ENCODE measurements at places on chromosomes 1 and 21.

- DNase-seq, result peak; percentile 65
Observed at GRCh38 chr21:17334484-17334883, 178.4 kb upstream of the CXADR start.

- DNase-seq, result no peak
Observed at GRCh38 chr1:230827081-230827681, 41.1 kb downstream of the C1orf198 start.

DNA sequence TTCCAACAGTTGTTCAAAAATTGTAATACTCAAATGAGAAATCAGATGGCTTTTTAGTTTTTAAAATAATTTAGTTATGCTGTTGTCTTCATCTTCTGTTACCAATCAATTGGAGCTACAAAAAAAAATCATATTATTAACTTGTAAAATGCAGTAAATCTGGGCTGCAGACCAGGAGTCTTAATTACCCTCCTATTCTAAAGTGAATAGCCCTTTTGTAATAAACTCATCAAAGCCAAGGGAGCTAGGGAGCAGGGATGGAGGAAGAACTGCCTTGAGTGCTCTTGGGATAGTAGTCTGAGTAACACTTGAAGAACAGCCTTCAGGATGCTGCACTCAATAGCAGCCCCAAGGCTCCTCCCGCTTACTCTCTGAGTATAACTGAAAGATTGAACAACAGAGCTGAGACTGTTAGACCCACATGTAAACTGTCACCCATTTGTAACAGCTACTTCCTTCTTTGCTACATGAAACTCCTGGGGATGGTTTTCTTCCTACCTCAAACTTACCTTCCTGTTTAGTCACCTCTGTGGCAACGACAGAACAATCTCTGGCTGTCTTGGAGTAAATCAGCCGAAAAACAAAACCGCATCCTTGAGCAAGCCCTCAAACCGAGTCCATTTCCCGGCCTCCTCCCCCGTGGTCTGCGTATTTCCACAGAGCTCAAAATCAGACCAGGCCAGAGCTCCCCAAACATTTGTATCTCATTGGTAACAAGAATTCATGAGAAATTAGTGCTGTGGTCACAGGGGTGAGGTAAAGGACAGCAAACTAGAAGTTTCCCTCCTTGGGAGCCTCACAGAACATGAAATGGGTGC is 55.9 kb downstream of the CD58 start:
- no peak for DNase-seq

DNA sequence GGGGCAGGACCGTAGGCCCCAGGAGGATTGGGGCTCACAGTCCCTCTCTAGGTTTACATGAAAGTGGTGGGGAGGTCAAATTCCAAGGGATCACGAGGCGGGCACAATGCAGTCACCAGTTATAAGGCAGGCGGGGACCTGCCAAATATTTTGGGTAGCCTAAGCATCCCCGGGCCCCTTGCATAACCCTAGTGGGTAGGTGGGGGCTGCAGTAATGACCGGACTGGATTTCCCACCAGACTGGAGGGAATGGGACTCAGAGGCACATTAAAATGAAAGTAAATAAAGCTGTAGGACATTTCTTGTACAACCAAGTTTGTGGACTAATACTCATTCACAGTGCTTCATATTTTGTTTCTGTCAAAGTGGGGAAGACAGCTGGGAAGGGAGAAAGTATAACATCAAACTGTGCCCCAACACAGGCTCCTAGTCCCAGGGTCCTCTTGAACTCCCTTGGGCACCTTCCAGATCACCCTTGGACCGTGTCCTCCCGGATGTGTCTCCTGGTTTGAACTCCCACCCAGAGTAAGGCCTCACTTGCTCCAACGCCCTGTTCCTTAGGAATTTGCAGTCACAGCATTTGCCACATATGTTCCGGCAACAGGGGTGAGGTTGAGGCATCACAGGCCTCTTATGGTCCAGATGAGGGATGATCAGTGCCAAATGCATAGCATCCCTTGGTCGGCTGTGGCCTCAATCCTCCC is 28.4 kb upstream of the KIAA0040 start:
- DNase-seq, result no peak
